ENCODE measurements at places on chromosomes 4 and X.

- no peak for DNase-seq
Measured at GRCh38 chrX:8374041-8374825, 90.4 kb upstream of the VCX3B start.

DNA sequence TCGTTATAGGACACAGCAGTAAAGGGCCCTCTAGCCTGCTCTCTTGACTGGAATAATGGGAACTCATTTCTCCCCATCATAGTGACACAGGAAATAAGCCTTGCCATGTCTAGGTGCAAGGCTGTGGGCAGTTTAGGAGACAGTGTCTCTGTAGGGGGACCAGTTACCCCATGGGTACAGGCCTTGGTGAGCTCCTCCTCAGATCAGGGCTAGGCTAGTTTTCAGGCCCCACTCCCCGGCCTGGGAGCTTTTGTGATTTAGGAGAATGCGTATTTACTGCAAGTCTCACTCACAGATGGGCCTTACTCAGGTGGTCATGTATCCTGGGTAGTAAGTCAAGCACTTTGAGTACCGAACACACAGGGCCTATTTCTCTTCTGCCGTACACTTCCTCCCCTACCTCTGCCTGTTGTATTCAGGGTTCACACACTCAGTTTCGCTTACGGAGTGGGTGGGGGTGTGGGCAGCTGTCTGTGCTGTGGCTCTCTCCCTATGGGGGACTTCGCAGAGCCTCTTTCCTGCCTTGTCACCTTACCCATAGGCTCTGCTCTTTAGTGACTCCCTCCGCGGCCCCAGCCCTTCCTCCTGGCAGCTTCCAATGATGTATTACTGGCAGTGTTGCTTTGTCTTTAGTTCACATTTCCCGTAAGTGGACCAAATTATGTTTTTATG lies 34.2 kb downstream of the FAM193A start:
- peak; percentile 70 for DNase-seq

GRCh38 chrX:29067351-29067750 lies 480.1 kb downstream of the IL1RAPL1 start:
- DNase-seq, result no peak

DNA sequence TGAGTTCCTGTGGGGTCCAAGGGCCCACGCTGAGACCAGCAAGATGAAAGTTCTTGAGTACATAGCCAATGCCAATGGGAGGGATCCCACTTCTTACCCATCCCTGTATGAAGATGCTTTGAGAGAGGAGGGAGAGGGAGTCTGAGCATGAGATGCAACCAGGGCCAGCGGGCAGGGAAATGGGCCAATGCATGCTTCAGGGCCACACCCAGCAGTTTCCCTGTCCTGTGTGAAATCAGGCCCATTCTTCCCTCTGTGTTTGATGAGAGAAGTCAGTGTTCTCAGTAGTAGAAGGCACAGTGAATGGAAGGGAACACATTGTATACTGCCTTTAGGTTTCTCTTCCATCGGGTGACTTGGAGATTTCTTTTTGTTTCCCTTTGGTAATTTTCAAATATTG lies 4.8 kb downstream of the MAGEA11 start:
- no peak for DNase-seq

DNA sequence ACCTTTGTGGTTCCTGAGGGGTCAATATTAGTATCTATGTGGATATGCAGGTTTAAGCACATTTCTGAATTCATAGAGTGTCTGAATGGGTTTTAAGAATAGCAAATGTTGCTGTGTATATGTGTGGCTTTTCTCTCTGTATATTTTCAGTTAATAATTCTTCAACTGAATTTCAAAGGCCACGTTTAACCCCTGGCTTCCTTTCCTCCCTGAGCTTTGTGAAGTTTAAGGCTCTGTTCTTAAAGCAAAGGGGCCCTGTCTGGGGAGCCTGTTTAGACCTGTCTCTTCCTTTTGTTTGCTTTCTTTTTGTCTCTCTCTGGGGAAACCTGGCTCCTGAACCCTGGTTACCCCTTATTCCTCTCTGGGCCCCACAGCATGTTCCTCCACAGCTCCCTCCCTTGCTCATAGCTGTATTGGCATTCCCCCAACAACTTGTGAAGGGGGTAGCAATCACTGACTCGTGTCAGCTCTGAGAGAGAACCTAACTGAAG lies 139.1 kb downstream of the COL4A6 start:
- DNase-seq, result no peak

GRCh38 chr4:148778980-148779675 lies 336.9 kb upstream of the NR3C2 start:
- no peak for DNase-seq

GRCh38 chr4:152399246-152399645 lies 136.6 kb downstream of the FBXW7 start:
- DNase-seq, result peak; percentile 21

DNA sequence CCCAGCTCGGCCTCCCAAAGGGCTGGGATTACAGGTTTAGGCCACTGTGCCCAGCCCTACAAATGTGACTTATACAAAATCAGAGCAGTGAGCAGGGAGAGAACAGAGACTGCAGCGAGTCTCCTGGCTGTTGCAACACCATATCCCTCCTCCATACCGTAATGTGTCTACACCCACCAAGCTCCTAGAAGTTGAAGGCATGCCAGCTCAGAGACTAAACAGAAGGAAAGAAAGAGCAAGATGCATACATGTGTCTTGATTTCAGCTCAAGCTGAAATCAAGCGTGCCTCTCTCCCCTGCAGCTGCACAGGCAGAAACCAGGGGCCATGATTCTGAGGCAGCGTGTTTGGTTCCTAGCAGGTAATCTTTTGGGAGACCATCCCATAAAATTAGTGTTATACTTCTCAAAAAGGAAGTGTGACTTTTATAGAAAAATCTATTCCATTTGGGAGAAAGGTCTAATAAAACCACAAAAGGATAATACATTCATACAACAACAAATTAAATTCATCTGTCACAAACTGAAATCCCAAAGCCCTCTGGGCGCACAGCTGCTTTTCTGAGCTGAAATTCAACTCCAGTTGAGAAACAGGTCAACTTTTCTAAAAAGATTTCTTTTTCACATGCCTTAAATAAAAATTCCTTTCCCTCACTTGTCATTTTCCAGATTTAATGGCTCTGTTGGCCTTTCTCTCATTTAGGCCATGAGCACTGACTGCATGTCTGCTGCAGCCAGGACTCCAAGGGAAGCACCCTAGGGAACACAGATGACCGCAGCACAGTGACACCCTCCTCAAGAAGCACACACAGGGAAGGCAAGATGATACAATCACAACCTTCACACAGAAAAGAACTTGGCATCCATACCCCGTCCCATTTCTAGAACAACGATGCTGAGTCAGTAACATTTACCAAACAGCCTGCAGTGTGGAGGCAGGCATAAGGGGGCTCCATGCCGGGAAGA lies 34.4 kb downstream of the AFAP1 start:
- DNase-seq, result no peak

- peak; percentile 2 for DNase-seq
Measured at GRCh38 chrX:135572436-135572835, 52.0 kb downstream of the INTS6L start.

GRCh38 chrX:99717716-99718115 lies 692.4 kb downstream of the PCDH19 start:
- no peak for DNase-seq

DNA sequence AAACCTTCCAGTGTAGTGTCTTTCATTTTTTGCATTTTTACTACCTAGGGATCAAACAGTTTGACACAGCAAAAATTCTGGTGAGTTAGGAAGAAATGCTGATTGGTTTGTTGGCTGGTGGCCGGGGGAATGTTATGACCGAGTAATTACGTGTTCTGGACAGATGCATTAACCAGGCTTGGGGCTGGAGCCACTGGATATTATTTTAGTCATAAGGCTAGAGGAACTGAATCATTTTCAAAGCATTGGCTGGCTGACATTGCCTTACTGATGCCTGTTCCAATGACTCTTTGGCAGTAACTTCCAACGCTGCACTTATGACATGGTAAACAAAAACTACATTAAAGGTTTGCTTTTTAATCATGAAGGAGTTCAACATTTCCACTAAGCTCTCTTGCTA lies 84.6 kb downstream of the FBXO8 start:
- DNase-seq, result no peak

GRCh38 chrX:130414800-130415199 lies 13.0 kb downstream of the RBMX2 start:
- DNase-seq, result no peak

DNA sequence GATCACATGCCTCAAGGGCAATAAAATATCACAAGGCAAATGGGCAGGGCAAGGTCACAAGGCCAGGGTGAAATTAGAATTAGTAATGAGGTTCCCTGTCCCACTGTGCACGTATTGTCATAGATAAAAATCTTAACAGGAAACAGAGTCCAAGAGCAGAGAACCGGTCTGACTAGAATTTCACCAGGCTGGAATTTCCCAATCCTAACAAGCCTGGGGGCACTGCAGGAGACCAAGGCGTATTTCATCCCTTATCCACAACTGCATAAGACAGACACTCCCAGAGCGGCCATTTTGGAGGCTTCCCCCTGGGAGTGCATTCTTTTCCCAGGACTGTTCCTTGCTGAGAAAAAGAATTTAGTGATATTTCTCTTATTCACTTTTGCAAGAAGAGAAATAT lies 25.9 kb upstream of the PRDM5 start:
- DNase-seq, result no peak

DNA sequence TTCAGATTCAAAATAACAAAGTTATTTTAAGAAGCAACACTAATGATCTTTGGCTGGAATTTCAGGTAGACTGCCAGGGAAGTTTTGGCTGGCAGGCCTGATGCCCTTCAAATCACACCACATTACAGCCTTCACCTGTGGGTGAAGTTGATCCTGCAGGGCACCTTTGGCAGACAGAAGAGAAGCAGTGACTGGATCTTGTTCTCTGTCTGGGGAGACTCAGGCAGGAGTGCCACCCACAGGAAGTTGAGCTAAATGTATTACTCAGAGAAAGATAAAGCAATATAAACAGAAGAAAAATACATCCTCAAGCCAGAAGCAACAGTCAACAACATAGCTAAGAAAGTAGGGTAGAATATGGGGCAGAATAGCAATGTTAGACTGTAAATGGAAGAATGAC lies 12.8 kb upstream of the CFAP299 start:
- DNase-seq, result no peak

DNA sequence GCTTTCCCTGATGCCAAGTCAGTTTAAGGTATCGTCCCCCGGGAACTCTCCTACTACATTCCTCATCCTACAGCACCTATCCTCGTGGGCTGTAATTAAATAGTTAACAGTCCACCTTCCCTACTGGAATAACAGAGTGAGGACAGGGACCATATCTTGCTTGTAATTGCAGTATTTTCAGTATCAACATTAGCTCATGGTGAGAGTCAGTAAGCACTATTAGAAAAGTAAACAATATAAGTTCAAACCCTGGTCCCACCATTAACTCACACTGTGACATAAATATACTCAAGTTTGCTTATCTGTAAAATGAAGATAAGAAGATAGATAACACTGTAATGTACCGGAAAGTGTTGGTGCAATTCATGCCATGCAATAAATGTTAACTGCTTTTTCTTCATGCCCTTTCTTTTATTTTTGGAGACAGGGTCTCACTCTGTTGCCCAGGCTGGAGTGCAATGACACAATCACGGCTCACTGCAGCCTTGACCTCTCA lies 61.3 kb downstream of the SH3RF1 start:
- no peak for DNase-seq

DNA sequence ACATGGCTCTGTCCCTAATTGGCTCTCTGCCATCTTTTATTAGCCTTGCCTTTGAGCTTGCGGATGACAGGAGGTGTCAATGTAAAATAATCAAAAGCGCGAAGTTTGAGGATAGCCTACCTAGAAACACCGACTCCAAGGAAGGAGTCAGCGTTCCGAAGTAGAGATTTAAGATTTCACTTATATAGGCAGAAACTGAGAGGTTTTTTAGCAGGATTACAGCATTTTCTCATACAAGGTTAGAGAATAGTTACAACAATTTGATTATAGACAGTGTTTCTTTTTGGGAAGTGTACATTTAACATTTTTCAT lies 499 bp upstream of the NFXL1 start:
- DNase-seq, result no peak

GRCh38 chr4:151202851-151203455 lies 74.0 kb upstream of the PRSS48 start:
- no peak for DNase-seq

DNA sequence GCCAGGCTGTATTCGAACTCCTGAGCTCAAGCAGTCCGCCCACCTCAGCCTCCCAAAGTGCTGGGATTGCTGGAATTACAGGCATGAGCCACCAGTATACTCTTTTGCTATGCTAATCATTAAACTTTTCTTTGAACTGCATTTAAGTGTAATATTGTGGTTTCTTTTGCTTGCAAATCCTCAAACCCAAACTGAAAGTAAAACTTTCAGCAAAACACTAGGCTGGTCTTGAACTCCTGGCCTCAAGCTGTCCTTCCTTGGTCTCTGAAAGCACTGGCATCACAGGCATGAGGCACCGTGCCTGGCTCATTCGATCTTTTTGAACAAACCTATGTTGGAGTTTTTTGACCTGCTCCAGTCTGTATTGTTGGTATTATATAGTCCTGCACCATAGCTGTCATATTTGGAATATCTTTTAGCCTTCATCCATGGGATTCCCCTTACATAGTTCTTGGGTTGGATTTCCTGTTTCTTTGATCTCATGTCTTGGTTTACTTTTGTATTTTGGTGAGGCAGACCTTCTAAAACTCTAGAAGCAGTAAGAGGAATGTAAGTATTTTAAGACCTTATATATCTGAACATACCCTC lies 34.1 kb downstream of the MOB1B start:
- DNase-seq, result no peak

DNA sequence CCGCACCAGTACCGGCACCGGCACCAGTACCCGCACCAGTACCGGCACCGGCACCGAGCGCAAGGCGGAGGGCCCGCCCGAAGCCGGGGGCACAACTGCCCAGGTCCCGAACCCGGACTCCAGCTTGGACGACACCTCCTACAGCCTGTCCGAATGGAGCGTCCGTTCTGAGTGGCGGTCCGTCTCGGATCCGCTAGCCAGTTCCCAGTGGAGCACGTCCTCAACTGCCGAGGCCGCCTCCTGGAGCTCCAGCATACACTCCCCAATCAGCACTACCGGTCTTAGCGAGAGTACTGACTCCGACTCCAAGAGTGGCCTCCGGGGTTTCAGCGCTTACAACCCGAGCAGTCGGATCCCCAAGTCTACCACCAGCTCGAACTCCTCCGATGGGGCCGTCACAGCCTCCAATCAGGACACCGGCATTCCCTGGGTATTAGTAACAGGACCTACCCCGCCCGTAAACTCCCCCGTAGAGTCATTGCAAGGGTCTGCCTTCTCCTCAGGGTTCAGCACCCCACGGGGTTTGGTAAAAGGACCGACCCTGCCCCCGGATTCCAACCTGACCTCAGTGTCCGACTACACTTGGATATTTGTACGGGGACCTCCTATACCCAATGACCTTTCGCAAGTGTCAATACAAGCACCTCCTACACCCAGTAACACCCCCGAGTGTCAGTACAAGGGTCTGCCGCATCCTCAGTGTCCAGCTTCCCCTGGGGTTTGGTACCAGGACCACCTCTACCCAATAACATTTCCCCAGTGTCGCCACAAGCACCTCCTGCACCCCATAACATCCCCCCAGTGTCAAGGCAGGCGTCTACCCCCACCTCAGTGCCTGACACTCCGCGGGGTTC lies 721 bp upstream of the MAOA start:
- DNase-seq, result peak; percentile 26

Data from CD4-positive, alpha-beta T cell treated with Interleukin-21 for 1 hour (primary cell).